ENCODE measurements at places on chromosomes 5 and 9.

- no peak for DNase-seq
These were observed 315.9 kb upstream of the RPS23 start for GRCh38 chr5:82594097-82594496.

DNA sequence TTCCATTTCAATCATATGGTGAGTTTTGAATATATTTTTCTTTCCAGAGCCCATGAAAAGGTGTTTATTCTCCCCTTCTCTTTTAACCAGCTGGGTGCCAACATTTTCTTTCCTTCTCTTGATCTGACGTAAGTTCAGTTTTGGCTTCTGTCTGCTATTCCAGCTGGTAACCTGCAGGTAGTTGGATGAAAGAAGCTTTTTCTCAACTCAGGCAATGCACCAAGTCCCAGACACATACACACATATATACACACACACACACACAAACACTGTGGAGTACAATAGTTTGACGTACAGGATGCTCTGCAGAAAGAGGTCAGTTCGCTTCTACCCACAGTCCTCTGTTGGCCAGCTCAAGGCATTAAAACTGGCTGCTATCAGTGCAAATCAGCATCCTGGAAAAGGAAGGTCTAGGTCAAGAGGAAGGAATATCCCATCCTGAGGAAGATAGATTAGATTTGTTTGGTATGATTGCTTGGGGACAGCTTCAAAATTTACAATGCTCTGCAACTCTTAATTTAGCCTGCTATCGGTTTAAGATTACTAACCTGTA is 214.3 kb upstream of the SEMA6A start:
- no peak for DNase-seq

- DNase-seq = no peak
These were observed 27.0 kb upstream of the SLC6A3 start for GRCh38 chr5:1471997-1472963.

DNA sequence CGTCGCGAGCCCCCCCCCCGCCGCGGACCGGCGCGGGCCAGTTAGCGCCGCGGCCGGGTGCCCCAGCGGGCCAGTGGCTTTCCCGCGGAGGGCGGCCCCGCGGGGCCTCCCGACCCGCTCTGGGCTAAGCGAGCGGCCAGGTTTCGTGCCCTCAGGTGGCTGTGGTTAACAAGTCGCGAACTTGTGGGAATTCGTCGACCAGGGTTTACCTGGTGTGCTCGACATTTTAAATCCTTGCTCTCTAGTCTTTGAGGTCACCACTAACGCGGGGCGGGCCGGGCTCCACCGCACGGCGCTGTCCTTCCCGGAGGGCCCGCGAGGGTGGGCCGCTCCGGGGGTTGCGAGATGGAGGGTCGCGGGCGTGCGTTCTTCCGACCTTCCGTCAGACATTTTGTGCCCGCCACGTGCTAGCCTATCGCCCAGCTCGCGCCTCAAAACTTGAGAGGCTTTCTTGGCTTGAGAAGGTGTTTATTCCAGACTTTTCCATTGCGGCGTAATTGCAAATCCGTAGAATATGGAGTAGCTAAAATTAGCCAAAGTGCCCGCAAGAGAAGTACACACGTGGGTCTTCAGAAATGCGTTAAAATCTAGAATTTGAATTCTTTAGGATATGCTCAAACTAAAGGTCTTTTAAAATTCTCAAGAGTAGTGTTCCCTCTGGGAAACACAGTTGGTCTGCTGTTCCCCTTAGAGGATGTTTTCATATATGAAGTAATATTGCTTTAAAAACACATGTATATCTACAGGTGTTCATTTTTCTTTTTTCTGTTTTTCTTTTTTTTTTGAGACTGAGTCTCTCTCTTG is 2.1 kb downstream of the ANP32B start:
- no peak for DNase-seq

- no peak for DNase-seq
These were observed 239.9 kb upstream of the PAPPA start for GRCh38 chr9:115913696-115914095.
